ENCODE measurements at places on chromosomes 16 and 17. TPM values are rescaled to one million over a fixed set of nuclear protein-coding genes. Genes with fewer than 3 reads are reported as not detected.

MYL4 gene
- 36.7 TPM for total RNA-seq

SPNS3 gene
- 0.79 TPM for total RNA-seq

ARHGAP23 gene
- total RNA-seq = 73.7 TPM

ZDHHC1 gene
- total RNA-seq = 7.0 TPM

PFAS gene
- 20.1 TPM for total RNA-seq
